ENCODE measurements at places on chromosomes 7 and 10.

DNA sequence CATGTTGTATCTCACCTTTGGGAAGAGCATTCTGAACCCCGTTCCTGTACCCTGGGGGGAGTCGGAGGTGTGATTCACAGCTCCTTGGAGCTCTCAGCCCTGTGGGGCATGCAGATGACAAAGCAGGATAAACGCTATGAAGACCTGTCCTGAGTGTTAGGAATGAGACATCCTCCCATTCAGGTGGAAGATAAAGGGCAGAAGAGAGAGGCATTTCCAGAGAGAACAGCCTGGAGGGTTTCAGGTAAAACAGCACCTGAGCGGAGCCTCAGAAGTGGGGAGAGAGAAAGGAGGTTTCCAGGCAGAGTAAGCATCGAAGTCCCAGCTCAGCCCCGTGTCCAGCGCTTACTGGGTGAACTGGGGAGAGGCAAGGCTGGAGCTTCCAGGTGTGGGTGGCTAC, 288.9 kb downstream of the KLF6 start:
- no peak for DNase-seq

GRCh38 chr10:130747356-130747755, 564.2 kb downstream of the TCERG1L start:
- DNase-seq = no peak

- no peak for DNase-seq
These were observed 78.4 kb downstream of the DGKI start for GRCh38 chr7:137768366-137768765.

DNA sequence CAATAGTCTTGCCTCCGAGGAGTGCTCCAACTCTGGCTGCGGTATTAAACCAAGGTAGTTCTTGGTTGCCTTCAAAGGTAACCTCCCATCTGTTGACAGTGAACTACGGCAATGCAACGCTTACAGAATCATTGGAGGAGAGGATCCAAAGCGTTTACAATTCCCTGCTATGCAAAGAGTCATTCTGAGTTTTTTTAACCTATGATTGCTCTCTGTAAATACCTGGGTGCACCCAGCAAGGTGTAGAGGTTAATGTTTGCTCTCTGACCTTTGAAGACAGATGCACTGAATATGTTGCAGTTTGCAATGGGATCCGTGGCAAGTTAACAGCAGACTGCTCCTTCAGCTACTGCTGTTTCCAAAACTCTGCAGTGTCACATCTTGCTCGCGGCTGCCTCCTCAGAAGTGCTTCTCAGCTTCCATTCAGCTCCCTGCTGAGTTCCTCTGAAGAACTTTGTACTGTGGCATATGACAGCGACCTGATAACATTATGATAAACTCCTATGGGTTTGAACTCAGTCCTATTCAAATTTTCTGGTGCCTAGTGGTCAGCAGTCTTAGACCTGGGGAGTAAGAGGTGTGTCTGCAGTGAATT, 29.0 kb downstream of the KIAA1217 start:
- no peak for DNase-seq

DNA sequence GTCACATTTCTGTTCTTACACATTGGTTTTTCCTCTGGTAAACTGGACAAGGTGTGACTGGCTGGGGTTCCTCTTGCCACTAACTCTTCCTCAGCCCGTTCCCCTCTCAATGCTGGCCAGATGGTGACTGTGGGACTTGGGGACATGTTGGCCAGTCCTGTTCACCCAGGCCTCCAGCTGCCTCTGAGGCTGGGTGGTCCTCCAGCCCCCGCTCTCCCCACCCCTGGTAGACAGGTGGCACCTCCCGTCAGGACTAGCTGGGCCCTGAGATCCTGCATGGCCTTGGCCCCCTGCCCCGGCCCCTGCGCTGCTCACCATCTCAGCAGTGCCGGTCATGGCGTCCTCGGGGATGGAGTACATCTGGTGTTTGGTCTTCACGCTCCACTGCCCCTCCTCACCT, 10.8 kb upstream of the MYL7 start:
- no peak for DNase-seq

- no peak for DNase-seq
These were observed 37.6 kb downstream of the WBP1L start for GRCh38 chr10:102781090-102781920.

DNA sequence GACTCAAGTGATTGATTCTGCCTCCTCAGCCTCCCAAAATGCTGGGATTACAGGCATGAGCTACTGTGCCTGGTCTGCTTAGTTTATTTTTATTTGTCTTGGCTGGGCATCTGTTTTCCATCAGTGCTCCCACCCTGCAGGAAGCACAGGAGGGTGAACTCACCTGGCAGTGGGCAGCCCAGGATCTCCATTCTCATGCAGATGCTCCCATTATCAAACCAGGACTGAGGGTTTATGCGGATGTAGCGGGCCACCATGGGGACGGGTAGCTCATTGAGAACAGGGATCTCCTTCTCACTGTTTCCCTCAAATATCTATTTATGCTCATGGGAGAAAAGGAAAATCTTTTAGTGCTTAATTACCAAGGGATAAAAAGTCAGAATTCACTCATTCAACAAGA, 93.8 kb downstream of the CPXM2 start:
- no peak for DNase-seq

- no peak for DNase-seq
These were observed 19.0 kb downstream of the ADCYAP1R1 start for GRCh38 chr7:31070991-31071644.

DNA sequence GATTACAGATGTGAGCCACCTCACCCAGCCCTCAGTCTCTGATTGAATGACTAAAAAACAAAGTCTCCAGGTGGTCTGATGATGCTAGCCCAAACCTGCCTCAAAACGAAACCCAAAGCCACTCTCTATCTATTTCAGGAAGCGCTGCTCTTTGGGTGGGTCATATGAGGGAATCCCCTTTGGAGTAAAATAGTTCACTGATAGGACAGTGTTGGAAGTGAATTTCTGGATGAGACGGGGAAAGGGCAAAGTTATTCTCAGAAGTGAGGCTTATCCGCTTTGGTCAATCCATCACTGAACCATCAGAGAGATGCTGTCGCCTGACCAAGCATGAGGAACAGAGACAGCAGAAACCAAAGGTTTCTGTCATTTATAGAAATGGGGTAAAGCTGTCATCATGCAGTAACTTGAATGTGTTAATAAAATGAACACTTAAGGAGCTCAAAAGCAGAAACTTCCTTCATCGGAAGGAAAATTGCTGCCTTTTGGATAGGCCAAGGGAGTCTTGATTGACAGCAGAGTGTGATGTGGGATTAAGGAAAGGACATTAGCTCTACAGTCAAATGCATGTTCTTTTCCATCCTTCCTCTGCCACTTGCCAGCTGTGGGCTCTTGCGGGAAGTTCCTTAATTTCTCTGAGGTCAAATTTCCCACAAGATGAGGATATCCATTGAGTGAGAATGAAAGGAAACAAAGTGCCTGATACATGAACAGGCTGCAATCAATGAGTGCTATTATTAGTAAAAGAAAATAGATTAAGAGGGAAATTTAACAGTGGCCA, 64.9 kb upstream of the C1QL3 start:
- DNase-seq = no peak

DNA sequence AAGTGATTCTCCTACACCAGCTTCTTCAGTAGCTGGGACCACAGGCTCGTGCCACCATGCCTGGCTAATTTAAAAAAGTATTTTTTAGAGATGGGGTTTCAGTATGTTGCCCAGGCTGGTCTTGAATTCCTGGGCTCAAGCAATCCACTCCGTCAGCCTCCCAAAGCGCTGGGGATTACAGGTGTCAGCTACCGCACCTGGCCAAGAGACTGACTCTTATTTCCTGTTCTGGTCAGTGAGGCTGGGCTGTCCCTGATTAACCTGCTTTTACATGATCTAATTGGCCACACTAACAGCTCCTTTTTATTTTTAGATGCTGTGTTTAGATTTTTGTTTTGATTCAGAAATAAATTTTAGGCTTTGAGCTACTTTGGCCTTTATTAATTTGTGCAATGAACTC, 203.9 kb downstream of the NXPH1 start:
- DNase-seq = no peak

- no peak for DNase-seq
These were observed 288.0 kb upstream of the ANKRD30A start for GRCh38 chr10:36837416-36837815.

DNA sequence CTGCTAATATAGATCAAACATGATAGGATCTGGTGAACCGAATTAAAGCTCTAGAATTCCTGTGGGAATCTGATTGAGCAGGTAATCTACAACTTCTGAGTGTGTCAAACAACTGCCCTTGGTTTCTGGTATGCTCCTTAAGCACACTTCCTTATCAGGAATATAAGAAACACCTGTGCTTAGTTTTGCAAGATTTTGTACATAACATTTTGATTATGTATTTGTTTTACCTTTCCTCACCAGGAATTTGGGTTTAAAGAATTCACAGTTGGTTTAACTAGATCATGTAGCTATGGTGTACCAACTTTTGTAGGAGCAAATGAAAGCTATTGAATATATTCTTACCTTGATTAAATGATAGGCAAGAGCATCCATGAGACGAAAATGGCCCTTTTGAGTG, 40.6 kb downstream of the MCU start:
- no peak for DNase-seq

DNA sequence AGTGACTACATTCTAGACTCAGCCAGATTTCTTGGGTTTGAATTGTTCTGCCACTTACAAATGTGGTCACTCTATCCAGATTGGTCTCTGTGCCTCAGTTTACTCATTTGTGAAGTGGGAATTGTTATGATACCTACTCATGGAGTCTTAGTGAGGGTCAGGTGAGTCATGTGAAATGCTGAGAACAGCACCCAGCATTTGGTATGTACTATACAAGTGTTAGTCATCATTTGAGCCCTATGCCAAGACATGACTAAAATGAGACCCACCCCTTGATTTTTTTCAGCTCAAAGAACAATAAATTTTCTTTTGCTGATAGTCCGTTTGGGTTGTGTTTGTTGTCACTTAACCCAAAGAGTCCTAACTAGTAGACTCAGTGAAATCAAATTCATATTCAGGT, 92.8 kb downstream of the CHN2 start:
- DNase-seq = no peak

DNA sequence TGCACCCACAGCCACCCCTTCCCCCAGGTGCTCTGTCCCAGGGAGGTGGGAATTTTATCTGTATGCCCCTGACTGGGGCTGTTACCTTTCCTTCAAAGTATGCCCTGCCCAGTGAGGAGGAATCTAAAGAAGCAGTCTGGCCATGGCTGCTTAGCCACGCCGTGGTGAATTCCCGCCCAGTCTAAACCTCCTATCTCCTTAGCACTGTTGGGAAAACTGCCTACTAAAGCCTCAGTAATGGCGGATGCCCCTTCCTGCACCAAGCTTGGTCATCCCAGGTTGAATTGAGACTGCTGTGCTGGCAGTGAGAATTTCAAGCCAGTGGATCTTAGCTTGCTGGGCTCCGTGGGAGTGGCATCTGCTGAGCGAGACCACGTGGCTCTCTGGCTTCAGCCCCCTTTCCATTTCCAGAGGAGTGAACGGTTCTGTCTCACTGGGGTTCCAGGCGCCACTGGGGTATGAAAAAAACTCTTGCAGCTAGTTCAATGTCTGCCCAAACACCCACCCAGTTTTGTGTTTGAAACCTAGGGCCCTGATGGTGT, 87.2 kb downstream of the ABCC2 start:
- no peak for DNase-seq

DNA sequence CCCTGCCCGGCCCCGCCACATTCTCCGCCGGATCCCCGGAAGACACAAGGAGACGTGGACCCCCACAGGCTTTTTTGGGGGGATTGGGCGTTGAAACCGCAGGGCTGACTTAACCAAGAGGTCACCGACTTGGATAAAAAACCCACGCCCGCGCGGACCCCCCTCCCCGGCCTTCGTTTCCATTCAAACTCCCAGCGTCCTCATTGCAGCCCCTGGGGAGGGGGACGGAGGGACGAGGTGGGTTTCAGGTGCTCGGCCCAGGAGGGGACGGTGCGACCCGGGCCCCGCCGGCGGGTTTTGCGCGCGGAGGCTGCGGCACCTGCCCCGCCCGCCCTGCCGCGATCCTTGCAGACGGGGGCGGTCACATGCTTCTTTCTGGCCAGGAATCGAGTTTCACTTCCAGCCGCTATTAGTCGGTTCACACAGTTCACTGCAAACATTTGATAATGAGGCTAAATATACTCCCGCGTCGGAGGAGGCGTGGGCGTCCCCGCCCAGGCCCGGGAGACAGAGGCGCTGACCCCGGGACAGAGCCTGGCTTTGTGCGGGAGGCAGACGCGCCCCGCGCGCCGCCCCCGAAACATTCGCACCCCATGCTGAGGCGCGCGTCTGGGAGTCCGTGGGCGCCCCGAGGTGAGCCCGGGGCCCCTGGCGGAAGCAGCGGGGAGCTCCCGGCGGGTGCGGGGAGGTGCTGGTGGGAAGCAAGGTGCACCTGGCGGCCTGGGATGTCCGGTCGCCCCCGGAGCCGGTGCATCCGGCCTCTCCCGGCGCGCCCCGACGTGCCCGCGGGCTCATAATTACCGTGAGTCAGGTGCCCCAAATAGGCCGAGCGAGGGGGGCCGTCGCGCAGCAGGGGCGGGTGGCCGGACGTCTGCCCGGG, 2.7 kb upstream of the PDGFA start:
- no peak for DNase-seq

GRCh38 chr10:30047430-30047829, 12.0 kb downstream of the JCAD start:
- DNase-seq = no peak

DNA sequence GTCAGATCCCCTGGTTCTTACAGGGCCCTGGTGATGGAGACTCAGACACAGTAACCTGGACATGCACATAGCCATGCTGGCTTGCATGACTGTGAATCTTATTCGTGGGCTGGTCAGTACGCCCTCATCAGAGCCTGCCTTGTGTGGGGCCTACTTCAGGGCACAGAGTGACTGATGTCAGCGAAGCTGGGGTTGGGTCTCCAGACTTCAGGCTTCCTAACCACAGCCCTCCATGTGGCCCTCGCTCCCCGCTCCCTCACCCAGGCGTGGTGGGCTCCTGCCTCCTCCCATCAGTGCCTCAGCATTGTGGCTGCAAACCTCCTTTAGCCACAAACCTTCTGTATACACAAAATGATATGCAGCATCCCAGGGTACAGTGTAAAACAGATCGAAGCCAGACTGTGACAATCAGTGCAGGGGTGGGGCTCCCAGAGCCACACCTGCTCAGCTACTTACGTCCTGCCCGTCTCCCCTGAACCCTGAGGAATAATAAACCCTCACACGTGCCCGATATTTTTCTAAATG, 7.1 kb upstream of the C10orf105 start:
- peak; percentile 45 for DNase-seq

DNA sequence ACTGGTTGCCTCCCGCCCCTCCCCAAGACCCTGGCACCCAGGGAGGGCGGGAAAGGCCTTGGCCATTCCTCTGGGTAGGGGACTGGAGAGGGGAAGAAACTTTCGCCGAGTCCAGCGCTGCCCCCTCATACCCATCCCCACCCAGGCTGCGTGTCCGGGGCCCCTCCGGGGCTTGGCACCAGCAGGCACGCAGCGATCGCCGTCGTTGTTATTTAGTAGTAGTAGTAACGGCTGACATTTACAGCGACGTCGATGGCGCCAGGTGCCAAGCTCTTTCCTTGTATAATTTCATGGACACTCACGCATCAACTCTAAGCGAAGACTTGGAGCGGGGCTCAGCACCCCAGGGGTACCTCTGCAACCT, 3.3 kb upstream of the PDGFA start:
- no peak for DNase-seq

DNA sequence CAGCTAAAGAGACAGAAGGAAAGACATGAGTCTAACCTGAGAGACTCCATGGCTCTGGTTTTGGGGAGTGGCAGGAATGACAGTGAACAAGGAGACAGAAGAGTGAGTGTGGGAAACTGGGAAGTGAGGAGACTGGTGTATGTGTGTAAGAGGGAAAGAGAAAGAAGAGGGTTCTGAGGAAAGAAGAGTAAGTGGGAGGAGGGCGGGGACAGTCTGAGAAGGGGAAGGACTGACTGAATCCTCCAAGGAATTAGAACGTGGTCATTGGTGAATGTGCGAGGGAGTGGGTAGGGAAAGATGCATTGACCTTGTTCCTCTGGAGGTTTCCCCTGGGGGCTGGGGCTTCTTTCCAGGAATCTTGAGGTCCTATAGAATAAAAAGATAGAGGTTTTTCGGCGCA, 26.6 kb downstream of the WNT8B start:
- DNase-seq = no peak

Data from activated CD4-positive, CD25-positive, alpha-beta regulatory T cell treated with anti-CD3 and anti-CD28 coated beads, Interleukin-2, amount 50 U/mL, for 72 hours (primary cell).